Activated T-cell treated with anti-CD3 and anti-CD28 coated beads for 24 hours (primary cell): ENCODE measurements at places on chromosomes 4 and X.

- DNase-seq: no peak
Observed at GRCh38 chr4:3436798-3437581, 4.8 kb upstream of the HGFAC start.

DNA sequence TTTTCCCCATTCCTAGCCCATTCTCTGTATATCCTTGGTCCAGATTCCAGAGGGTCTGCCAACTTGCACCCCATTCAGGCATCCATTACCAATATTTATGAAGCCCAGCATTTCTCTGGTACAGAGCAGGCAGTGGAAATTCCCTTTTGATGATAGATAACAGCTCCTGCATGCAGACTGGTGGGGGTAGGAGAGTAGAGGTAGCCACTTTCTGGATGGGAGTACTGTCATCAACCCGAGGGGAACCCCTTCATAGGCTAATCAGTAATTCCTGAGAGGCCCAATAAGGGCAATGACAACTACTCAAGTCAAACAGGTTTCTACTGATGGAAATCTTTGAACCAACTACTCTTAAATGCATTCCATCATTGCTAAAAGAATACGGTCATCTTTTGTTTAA, 63.7 kb downstream of the COL25A1 start:
- no peak for DNase-seq

- DNase-seq: no peak
Observed at GRCh38 chr4:152618971-152619370, 60.8 kb downstream of the TMEM154 start.

DNA sequence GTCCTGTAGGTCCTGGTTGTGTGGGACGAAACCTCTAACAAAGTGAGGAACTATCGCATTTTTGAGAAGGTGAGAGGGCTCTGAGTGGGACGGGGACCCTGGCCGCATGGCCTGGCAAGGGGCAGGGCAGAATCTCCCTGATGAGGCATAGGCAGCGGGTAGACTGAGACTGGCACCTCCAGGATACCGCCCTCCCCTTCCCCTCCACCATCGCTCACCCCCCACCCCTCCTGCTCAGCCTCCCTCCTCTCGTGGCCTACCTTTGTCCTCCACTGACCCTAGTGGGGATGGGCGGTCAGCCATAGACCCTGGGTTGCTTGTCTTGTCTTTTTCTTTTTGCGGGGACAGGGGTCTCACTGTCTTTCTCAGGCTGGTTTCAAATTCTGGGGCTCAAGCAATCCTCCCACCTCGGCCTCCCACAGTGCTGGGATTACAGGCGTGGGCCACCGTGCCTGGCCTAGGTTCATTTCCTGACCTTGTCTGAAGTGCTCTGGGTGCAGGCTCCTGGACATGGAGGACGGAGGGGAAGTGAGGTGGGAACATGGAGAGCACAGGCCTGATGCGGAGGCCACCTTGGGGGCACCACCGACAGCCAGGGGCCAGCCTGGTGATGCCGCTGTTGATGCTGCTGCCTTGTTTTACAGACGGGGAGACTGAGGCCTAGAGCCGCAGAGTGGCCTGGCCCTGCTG, 10.5 kb upstream of the ADD1 start:
- DNase-seq: no peak

- no peak for DNase-seq
Observed at GRCh38 chrX:96704629-96705028, 20.0 kb downstream of the DIAPH2 start.

GRCh38 chrX:72306085-72306801, 529 bp upstream of the CITED1 start:
- no peak for DNase-seq

DNA sequence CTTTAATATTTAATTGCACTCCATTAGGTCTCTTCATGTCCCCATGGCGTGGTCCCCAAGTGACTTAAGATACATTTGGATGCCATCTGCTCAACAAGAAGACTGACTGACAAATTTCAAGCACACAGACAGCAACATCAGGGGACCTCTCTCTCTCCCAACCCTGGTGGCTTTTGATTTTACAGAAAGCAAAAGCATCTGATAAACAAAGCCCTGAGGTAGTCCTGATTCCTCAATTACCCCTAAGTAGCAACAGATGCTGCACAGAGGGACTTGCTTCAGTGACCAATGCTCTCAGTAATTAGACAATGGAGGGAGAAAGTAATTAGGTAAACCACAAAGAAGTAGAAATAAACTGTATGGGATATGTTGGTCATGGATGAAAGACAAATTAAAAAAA, 426.4 kb downstream of the INPP4B start:
- DNase-seq: no peak

DNA sequence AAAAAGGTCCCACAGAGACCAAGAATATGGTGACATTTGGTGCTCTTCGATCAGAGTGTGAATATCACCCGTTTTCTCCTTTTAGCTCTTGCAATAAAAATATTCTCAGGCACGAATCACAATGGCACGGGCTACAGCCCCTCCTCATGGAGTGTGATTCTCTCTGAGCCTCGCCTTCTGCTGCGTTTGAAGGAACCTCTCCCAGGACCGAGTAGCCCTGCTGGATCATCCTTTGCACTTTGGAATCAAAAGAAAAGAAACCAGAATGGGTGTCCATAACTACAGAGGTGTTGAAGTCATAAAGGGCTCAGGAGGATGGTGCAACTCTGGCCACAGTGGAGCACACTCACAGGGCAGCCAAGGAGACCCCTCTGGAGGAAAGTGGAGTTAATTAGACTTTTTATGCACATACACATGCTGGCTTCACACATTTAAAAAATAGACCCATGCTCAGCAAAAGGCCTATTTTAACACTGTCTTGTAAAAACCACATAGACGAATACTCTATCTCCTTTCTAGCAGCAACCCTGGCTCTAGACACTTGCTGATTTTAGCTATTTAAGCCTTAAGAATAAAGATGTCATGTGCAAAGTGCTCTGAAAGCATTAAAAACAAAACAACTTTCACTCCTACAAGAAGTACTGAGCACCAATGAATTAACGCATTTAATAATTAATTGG, 19.1 kb downstream of the MAML3 start:
- DNase-seq: no peak

DNA sequence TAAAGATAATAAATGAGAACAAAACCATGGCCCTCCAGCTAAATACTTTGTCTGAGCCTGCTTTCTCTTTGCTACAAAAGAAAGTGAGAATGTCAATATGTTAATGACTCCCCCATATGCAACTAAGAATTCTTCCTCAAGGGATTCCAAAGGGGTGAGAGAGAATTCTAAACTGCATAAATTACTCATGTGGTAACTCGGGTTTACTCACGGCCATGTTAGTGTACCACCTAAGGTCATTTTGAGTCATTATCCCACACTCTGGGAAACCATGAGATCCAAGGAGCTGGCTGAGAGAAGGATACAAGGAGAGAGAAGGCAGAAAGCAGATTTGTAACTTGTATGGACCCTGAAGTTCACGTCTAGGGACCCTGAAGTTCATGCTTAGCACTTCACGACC, 190.3 kb downstream of the DHX15 start:
- no peak for DNase-seq

DNA sequence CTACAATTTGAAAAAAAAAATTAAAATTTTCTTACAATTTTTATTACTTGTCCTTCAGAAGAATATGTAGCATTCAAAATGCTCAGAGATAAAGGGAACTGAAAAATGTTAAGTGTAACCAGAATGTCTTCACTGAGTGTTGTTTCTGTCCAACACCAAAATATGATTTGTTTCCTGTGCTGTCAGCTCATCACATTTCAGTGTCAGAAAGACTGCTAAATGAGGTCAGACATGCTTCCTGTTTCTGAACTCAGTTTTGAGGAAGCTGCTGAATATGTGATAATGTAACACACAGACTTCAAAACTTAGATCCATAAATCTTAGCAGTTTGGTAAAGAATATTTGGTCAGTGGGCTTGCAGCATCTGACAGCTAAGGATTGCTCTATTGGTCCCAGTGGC, 1849.7 kb downstream of the PCDH7 start:
- no peak for DNase-seq

- DNase-seq: no peak
Observed at GRCh38 chr4:5750946-5751665, 40.1 kb downstream of the EVC start.

DNA sequence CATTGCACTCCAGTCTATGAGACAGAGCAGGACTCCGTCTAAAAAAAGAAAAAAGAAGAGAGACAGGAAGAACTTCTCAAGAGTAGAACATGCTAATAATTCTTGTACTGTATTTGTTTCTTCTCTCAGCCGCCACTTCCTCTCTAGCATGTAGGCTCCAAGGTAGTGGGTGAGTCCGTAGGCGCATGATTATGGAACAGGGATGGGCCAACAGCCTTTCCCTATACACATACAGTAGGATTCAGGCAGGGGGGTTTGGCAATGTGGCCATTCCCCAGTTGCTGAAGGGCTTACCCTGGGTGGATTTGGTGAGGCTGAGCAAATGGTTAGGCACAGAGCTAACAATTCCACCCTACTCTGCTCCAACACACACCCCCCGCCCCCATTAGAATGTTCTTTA, 35.0 kb upstream of the APLN start:
- no peak for DNase-seq

GRCh38 chr4:137993232-137993631, 248.9 kb downstream of the SLC7A11 start:
- DNase-seq: no peak
